ENCODE measurements at places on chromosomes 1 and 21.
A peak's percentile ranks its signal among the peaks of the same experiment; 100 is the strongest.

GRCh38 chr1:190373705-190374336 is 103.8 kb downstream of the BRINP3 start:
- DNase-seq, result peak; percentile 27

GRCh38 chr1:247906504-247907047 is 11.2 kb downstream of the OR2W3 start:
- DNase-seq, result peak; percentile 15

DNA sequence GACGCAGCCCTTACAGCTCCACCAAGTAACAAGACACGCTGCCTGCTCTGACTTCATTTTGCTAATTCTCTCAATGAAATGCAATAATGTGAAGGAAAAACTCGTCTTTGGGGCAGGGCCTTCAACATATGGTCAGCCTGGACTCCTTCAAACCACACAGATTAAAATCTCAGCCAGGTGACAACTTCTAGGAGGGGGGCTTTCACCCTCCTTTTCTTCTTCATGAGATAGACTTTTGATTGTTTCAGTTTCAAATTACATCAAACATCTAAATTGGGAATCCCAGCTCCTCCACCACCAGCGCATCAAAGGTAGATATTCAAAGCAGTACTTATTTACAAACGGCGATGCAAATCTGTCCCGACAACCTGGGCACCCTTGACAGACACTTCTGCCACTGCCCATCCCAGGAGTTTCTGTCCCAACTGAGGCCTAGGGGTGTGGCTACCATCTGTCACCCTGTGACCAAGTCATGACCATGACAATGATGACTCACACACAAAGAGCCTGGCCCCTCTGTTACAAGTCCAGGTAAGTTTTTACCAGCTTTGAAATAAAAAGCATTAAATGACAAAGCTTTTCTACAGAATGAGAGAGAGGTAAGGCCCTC is 29.7 kb downstream of the SSBP3 start:
- peak; percentile 3 for DNase-seq

DNA sequence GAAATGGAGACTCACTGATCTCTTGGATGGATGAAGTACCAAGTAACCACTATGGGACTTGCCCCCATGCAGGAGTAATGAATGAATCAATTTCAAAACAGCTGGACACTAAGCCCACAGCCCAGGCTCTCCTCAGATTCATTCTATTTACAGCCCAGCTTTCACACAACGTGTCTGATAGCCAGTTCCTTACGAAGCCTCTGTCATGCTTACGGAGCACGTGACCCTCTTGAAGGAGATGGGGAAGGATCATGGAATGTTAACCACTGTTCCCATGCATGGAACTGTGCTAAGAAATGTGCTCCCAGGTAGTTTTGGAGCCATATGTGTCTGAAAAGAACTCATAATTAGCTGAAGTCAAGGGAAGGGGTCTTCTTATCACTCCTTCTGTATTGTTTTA is 124.1 kb downstream of the KIF26B start:
- no peak for DNase-seq

DNA sequence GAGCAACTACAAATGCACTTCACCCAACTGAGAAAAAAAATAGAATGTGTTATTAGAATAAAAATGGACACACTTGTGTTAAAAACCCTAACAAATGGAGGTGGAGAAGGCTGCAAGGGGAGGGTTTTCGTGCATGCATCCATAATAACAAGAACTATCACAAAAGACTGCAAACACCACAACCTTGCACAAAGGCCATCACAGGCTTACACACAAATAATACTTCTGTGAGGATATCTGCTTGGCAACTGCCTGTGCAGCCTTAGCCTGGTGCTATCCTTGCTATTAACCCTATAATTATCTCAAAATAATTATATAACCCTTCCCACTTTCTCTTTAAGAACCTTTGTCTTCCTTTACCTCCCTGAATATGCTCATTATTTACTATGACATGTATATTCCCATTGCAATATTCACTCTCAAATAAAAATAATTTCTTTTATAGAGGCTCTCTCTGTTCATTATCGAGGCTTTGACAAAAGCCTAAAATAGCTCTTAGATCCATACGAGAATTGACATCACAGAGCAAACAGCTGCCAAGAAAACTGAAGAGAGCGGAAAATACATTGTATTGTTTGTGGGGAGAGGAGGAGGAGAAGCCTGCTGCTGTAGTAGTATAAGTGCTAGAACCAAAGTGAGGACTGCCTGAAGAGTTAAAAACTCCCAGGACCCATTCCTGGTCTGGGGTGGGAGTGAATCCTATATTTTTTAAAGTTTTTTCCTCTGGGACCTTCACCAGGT is 1768.7 kb downstream of the BRINP3 start:
- no peak for DNase-seq

- peak; percentile 5 for DNase-seq
Measured at GRCh38 chr1:4549930-4550329, 104.5 kb upstream of the AJAP1 start.

DNA sequence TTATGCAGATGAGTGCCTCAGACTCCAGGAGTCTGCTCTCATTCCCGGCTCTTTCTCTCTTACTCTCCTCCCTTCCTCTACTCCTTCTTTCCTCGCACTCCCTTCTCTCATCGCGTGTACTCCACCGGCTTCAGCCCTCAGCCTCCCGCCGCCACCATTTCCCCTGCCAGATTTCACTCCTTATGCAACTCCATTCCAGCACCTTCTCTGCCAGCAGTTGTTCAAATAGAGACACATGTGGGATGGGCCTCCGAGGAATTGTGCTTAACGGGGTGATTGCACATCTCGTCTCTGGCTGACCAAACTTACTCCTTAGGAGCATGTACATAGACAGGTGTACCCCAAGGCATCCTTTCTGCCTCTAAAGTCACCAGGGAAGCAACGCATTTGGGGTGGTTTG is 2.1 kb downstream of the CNTN2 start:
- no peak for DNase-seq

DNA sequence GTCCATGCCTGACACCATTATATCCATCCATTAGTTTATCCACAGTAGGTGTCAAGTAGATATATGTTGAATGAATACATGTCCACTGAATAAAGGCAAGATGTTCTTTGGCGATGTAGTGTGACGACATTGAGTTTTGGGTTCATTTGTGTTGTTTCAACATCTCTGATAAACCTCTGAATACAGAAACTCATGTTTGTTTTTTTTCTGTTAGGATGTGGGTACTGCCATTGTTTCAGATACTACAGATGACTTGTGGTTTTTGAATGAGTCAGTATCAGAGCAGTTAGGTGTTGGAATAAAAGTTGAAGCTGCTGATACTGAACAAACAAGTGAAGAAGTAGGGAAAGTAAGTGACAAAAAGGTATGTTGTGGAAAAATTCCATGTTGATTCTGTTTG is 28.1 kb downstream of the MDM4 start:
- no peak for DNase-seq

GRCh38 chr21:25582888-25583287 is 24.4 kb downstream of the MRPL39 start:
- no peak for DNase-seq

DNA sequence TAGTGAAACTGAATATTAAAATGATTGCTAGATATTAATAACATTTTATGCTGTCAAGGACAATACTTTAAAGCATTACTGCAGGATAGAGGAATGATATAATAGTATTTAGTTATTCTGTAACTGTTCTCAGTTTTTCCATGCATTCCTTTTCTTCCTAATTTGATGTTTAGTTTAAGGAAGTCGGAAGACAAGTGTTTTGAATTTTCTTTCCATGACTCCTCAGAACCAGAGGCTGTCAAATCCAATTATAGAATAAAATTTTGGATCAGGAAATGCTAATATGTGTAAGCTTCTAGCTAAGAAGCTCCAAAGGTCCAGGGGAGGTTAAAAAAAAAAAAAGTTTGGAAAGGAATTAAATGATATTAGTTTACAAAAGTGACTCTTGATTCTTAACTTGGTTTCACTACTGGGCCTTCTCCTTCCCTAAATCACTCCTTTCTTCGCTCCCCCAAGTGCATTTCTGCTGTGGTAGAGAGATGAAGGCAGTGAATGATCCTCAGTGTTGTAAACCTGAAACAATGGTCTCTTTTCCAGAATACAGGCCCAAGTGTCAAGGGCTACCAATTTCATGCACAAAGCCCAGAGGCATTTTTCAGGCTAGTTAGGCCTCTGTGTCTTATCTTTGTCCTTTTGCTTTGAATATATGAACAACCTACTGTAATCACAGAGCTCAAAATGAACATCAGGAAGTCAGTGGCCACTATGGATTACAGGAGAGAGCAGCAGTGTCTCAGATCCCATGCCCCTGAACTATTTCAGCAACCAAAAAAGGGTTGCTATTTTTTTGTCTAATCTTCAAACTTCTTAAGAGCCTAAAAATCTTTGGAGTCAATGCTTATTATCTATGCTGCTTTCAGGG is 6.2 kb downstream of the ADSS2 start:
- DNase-seq, result no peak

- no peak for DNase-seq
Measured at GRCh38 chr1:91736715-91737615, 149.0 kb downstream of the TGFBR3 start.

GRCh38 chr1:161844696-161845095 is 78.6 kb downstream of the ATF6 start:
- DNase-seq, result no peak

DNA sequence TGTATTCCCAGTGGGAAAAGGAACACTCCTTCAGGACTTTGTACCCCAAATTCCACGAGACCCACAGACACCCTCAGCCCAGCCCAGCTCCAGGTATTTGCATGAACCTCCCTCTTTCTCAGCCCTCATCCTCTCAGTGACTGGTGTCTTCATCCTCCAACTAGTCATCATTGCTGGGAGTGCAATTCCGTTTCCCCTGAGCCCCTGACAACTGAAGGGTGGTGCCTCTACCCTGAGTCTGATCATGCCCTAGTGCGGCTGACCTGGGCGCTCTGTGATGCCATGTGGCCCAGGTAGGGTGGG is 3.8 kb upstream of the ZNF692 start:
- no peak for DNase-seq

Measured in HT-29 (cell line).